Inflammatory macrophage (primary cell): ENCODE measurements at places on chromosomes 7 and 10.

DNA sequence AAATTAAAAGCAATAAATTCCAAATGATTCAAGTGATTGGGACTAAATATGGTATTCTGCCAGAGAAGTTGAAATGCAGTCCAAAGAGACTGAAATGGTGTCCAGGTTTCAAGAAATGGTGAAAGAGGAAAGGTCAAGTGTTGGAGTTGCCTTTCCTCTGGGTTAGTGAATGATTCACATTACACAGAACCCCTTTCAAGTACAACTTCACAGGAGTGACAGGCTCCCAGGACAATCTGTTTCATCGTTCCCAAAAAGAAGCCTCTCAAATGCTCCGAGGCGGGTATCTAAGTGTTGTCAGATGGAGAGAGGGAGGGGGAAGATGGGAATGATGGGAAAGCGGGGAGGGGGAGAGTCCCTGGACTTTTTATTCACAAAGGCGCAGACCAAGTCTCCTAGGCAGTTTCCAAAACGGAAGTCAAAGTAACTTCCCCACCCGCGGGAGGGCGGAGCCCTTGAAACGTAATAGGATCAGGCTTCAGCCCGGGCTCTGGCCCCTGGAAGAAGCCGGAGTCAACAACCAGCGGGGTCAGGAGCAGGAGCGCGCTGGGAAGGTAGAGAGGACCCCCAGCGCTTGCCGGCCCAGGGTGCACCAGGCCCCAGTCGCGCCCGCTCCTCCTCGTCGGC, 754 bp downstream of the SLC25A13 start:
- DNase-seq: peak; percentile 85

- DNase-seq: no peak
These were observed 16.3 kb downstream of the ABI1 start for GRCh38 chr10:26844396-26844975.

DNA sequence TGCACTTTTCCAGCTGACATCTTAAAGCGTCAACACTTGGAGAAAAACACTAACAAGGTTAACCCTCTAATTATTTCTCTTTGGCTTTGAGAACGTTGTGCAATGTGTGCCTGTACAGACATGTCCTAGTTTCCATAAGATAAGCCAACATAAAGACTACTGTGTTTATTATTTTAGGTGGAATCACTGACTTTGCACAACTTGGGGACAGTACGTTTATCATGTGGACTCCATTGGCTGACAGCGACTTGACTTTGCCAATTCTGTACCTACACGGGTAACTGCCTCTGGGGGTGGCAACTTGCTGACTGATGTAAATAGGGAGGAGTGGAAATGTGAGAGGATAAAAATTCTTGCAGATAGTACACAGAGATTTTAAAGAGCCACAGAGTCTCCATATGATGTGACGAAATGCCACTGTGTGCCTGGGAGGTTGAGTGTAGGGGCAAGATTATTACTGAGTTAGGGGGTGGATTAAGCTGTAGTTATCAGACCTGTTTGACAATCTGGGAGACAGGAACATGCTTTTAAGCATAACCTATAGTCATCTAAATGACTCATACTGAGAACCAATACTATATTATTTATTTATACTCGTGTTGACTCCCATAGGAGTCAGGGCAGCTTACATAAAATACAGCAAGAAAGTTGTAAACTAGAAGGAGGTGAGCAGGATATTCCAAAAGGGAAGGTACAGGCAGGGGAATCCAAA, 21.0 kb downstream of the SLC13A4 start:
- DNase-seq: no peak

DNA sequence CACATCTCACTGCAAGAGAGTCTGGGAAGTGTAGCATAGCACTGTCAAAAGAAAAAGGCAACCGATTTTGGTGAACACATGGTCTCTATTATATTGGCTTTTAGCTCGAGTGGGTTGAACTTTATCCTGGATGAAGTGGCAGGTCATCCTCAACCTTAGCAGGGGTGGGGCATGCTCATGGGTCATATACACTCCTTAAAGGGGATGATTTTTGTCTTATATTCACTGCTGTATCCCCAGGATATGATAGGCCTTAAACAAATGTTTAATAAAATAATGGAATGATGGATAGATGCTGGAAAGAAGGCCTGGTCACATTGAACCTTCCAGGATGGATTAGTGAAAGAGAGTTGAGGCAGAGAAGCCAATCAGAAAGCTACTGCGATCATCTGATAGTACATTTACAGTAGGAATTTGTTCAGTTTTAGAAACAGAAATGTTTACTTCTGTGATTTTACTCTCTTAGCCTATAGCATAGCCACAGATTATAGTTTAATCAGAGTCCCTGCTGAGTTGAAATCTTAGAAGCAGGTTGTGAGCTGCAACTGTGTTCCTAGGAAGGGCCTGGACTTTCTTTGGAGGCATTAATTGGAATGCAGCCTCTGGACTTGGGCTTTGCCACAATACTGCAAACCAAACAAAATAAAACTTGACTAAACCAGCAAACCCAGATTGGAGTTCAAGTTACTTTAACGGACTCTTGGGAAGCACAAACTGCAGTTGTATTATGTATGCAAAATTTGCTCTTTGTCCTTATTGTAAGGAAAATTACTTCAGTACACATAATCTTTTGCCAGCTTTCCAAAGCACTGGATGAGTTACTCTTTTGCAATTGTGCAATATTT, 138.3 kb downstream of the BMPER start:
- DNase-seq: no peak

GRCh38 chr10:28881171-28881882, 204.0 kb downstream of the BAMBI start:
- DNase-seq: no peak

DNA sequence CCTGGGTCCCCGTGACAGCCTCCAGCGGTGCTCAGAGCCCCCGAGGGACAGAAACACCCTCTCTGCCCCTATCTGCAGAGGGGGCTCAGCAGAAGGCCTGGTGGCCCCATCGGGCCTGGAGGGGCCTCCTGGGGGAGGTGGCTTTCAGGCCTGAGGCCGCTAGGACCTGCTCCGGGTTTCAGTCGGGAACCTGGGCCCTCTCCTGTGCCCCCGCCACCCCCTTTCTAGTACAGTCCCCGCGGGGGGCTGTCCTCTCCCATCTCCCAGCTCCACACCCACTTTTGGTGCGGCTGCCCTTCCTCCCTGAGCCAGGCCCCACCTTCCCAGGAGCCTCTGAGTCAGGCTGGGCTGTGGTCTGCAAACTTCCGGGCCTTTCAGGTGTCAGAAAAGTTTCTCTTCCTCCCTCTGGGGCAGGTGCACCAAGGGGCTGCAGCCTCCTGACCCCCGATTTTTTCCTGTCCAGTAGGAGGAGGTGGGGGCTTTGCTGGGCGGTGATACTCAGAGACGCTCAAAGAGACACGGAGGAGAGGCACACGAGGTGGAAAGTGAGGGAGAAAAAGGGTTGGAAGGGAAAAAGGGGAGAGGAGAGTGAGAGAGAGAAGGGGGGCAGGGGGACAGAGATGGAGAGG, 692 bp downstream of the CARD11 start:
- DNase-seq: no peak

DNA sequence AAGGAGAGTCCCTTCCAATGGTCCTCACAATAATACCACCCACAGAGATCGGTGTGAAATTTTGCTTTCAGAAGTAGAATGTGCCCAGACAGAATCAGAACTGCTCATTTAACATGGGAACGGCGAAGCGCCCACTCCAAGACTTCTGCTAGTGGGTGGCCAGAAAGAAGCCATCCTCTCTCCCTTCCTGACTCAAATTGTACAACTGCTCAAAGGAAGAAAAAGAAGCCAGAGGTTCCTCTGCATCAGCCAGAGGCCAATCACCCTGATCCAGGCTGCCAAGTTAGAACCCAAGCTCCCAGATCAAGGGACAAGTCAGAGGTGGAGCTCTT, 23.3 kb downstream of the NUDCD3 start:
- DNase-seq: no peak

GRCh38 chr7:35019179-35019729, 18.0 kb downstream of the DPY19L1 start:
- no peak for DNase-seq

- DNase-seq: no peak
These were observed 361.8 kb downstream of the MAGI2 start for GRCh38 chr7:79091661-79092060.

DNA sequence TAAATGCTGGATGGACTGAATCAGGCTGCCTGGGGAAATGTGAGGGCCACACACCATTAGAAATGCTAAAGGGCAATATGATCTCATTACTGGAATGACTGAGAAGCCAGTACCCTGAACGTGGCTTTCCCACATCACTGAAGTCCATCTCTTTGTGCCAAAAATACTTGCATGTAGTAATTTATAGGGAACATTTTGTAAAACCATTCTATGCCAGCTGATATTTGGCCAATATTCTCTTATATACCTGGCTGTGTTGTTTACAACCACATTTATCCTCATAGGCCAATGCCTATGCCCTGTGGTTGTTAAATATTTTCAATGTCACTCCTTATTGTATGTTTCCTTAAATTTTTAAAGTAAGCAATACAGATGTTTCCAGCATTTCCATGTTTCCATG, 111.6 kb downstream of the C10orf90 start:
- DNase-seq: no peak

- DNase-seq: no peak
These were observed 407.2 kb upstream of the SHH start for GRCh38 chr7:156219307-156220077.

DNA sequence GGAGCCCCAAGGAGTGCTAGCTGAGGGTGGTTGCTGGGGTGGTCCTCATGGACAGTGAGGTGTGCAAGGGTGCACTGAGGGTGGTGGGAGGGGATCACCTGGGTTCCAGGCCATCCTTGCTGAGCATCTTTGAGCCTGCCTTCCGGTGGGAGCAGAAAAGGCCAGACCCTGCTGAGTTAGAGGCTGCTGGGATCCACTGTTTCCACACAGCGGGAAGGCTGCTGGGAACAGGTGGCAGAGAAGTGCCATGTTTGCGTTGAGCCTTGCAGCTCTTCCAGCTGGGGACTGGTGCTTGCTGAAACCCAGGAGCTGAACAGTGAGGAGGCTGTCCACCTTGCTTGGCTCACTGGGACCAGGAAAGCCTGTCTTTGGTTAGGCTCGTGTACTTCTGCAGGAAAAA, 34.9 kb downstream of the PRF1 start:
- no peak for DNase-seq

- DNase-seq: no peak
These were observed 239.2 kb upstream of the GLI3 start for GRCh38 chr7:42476255-42476654.

GRCh38 chr7:101172005-101172853, 6.9 kb upstream of the VGF start:
- DNase-seq: no peak
